ENCODE measurements at places on chromosomes 1 and 21.

- DNase-seq: no peak
Measured at GRCh38 chr1:35764283-35764682, 5.5 kb downstream of the CLSPN start.

DNA sequence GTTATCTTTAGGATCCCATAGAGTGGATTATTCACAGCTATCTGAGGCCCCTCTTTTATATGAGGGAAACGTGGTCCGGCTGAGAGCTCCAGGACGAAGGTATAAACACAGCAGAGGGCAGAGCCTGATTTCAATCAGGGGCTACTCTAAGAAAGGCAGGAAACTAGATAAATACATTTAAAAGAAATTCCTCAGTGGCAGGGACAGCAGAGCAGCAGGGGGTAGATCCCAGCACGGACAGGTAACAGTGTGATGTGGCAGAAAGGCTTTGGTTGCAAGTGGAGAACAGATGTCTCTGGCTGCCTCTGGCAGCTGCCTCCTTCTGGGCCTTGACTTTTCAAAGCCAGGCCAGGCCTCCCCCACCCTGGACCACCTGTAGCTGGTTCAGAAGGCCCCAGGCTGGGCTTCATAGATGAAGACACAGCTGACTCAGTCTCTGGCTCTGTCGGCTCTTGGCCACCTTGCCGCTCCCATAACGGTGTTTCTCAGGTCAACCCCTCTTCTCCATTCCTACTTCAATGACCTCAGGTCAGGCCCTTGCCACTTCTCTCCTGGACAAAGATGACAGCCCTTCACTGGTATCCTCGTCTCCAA lies 43.8 kb downstream of the FAM78B start:
- no peak for DNase-seq

- no peak for DNase-seq
Measured at GRCh38 chr1:186620566-186621350, 59.5 kb downstream of the PTGS2 start.

DNA sequence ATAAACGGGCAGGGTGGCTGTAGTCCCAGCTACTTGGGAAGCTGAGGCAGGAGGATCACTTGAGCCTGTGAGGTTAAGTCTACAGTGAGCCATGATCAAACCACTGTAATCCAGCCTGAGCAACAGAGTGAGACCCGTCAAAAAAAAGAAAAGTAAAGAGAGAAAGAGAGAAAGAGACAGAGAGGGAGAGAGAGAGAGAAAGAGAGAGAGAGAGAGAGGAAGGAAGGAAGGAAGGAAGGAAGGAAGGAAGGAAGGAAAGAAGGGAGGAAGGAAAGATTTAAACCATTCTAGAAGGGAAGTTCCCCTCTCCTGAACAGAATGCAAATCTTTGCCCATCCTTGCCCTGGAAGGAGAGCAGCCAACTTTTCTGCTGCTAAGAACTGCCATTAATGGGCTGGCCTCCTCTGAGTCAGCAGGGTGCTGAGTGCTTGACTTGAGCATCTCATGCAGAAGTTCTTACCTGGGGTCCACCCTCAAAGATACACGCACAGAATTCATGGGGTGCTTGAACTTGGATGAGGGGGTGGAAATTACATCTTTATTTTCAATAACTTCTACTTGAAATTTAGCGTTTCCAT lies 24.5 kb upstream of the TARDBP start:
- DNase-seq: no peak

DNA sequence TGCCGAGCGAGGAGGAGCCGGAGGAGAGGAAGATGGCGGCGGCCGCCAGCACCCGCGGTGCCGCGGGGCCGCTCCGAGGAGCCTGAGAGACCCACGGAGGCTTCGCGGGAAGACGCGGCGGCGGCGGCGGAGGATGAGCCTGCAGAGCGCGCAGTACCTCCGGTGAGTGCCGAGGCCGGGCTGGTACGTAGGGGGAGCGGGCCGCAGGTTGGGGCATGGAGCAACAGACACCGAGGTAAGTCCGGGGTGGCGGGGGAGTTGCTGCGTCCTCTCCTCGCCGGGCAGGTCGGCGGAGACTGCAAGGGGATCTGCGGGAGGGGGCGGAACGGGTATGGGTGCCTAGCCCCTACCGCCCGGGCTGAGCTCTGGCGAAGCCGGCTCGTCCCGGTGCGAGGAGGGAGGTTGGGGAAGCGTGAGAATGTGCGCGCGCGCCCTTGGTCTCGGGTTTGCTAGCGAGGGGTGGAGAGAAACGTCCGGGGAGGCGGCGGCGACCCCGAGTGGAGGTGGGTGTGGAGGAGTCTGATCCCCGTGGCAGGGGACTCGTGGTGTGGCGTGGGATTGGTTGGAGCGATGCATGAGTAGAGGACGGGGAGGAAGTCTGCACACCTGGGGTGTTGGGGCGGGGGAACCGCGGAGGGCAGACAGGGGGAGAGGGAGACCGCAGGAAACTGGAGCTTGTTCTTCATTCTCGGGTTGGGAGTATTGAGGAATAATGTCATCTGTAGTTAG lies at the start of gene SMG7:
Gene SMG7 (plus strand): TSS at position 12 of the 729 bp plus-strand sequence. CDS start 122 bp downstream, at position 134.
- no peak for DNase-seq

- no peak for DNase-seq
Measured at GRCh38 chr1:113429461-113430153, 39.3 kb downstream of the MAGI3 start.

GRCh38 chr1:214066936-214067335 lies 79.2 kb downstream of the PROX1 start:
- DNase-seq: no peak

DNA sequence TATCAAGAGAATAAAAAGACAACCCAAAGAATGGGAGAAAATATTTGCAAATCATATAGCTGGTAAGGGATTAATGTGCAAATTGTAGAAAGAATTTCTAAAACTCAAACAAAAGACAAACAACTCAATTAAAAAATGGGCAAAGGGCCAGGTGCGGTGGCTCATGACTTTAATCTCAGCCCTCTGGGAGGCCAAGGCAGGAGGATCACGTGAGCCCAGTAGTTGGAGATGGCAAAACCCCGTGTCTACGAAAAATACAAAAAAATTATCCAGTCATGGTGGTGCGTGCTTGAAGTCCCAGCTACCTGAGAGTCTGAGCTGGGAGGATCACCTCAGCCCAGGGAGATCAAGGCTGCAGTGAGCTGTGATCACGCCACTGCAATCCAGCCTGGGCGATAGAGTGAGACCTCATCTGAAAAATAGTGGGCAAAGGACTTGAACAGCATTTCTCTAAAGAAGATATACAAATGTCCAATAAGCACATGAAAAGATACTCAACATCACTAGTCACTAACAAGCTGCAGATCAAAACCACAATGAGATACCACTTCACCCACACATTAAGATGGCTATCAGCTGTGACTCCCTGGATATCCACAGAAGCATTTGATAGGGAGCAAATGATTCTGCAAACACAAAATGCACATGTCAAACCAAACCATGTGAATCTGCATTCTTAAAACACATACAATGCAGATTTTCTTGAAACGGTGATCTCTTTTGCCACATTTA lies 20.9 kb downstream of the SLC30A1 start:
- no peak for DNase-seq

DNA sequence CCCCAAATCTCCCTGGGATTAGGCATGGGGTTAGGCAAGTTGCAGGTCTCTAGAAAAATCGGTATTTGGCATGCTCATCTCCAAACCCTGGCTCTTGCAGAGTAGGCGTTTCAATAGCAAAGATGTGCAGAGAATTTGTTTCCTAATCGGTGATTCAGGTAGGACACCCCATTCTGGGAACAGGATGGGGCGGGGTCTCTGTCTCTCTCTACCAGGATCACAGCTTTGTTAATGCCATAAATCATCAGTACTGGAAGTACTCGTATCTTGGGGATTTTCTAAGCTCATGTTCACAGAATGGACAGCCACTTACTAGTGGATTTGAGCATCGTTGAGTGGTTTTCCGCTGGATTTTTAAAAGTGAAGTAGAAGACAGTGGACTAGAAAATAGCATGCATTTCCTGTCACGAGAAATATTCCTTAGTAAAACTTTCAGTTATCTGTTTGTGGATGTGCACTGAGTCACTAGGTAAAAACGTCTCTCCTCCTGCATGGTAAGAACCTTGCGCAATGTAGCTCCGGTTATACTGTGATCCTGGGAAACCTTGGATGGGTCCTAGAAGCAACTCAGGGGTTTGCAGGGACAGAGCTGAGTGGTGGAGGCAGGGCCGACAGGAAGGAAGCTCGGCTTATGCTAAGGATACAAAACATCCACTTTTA lies 5.1 kb downstream of the TMEM51 start:
- DNase-seq: no peak

- no peak for DNase-seq
Measured at GRCh38 chr1:228811712-228812305, 76.5 kb downstream of the RHOU start.

DNA sequence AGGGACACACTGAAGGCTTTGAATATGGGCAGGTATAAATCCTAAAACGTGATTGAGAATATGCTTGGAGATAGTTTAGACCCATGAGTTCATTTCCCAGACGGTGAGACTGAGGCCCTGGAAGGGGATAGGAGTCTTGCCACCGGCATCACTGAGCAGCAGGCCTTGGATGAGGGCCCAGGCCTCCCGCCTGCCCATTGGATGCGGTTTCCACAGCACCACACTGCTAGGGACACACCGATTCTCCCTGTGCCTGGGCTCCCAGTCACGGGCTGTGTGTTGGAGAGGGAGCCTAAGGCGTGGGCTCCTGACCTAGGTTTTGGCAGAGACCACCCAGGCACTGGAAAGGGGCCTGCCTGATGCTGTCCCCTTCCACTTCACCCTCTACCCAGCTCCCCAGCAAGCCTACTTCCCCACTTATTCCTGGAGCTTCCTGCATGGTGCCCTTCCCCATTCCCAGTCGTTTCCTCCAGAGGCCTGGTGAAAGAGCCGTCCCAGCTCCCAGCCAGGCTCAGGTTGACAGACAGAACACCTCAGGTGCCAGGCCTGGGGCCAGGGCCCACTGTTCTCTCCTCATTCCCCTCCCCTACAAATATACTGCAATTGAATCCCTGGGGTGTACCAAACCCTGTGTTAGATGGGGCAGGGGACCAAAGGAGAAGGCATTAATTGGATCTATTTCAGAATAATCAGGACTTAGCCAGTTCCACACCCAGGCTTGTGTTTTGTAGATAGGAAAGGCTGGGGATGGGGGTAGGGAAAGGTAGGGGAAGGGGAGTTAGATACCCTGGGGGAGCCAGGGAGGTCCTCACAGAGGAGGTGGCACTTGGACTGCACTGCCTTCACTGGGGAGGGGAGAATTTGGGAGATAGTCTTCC lies 3.4 kb downstream of the FOXO6 start:
- no peak for DNase-seq

DNA sequence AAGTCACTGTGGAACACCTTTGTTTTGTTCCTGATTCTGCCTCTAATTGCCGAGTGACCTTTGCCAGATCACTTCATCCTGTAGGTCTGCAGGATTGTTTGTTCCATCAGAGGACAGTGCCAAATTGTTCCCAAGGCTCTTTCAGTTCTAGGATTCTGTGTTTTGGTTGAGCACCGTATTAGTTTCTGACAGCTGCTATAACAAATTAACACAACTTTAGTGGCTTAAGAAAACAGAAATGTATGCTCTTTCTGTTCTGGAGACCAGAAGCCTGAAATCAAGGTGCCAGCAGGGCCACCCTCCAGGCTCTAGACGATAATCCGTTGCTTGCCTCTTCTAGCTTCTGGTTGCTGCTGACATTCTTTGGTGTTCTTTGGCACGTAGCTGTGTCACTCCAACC lies 3.4 kb upstream of the PIGR start:
- DNase-seq: no peak

DNA sequence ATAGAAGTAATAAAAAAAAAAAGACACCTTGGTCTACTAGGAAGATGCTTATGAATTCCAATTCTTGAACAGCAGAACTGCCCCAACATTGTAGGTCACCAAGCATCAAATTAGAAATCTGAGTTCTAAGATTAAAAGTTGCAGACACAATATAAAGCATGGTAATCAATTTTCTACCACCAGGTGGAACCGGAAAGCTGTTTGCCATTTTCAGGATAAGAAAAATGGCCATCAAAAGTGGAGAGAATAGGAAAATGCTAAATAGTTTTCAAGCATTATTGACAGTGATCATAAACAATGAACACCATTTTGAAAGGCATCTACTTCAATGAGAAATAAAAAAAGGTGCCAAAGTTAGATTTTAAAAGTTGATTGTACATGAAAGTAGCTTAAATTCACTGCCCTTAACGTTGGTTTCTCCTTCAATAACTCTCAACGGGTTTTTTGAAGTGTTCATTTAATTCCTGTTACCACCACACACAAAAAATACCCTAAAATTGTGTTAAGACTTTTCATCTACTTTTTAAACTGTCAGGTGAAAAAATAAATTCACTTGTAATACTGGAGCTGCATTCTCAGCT lies 252.9 kb downstream of the KCNT2 start:
- DNase-seq: no peak

GRCh38 chr1:50349242-50349565 lies 74.0 kb downstream of the DMRTA2 start:
- DNase-seq: no peak

DNA sequence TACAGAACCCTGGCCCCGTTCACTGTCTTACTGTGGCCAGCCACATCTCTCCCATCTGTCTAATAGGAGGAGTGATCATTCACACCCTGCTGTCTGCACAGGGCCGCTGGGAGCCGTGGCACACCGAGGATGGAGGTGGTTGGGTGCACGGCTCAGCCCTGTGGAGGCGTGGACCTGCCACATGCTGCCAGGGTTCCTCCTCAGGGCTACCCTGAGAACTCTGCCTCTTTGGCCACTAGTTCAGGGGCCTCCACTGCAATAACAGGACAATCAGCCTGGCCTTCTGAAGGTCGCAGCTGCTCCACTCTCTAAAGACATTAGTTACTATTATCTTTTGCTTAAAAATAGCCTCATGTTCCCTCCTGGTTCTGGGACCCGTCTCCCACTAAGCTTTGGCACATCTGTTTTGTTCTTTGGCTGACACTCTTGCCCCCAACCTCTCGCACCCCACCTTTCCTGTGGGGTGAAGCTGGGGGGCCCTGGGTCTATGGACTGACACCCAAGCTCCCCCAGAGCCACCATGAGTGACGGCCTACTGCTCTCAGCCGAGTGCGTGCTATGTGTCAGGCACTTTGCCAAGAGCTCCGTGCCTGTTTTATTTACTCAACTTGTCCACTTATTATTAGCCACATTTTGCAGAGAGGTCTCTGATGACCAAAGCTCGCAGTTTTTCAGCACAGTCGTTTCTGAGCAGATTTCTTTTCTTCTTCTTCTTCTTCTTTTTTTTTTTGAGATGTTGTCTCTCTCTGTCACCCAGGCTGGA lies 66.3 kb downstream of the ARHGEF10L start:
- peak; percentile 4 for DNase-seq

DNA sequence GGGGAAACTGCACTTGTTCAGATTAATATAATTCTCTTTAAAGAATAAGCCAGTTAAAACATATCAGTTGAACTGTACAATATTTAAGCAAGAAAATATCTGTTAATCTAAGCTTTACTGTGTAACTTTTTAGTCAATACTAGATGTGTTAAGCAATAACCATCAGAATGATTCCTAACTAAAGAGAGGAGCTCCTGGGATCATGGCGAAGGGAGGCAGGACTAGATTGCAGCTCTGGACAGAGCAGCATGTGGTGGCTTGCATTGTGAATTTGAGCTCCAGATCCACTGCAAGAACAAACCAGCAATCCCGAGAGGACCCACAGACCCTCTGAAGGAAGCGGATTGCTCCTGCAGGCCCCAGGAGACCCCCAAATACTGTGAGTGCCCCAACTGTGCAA lies 21.9 kb downstream of the LYST start:
- no peak for DNase-seq

GRCh38 chr1:34529935-34530859 lies 224.7 kb upstream of the GJB5 start:
- DNase-seq: no peak

Data from NCI-H748 treated with DMSO at 0.1 percent for 48 hours (cell line).